B cell (primary cell): ENCODE measurements at places on chromosomes 6 and 20.

DNA sequence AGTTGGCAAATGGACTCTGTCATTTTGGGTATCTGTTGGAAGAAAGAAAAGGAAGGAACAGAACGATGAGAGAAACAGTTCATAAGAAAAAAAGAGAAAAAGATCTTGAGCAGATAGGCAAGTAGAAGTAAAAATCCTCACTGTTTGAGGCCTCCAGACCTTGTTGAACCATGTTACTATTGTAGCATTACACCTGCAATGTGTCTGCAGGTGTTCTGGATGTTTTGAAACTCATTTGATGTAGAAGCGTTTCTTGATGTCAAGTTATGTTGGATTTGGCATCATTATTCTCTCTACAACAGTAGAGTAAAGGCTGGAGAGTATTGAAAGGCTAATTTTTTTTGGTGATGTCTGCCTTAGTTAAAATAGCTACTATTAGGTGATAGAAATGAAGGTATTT, 108.7 kb downstream of the CARMIL1 start:
- H3K4me1 ChIP-seq, result peaks cover 24% of the 10 kb centered on the region
- no peaks in the 10 kb centered on the region for H3K27me3 ChIP-seq
- peak overlapping the region; percentile 70 for H3K27ac ChIP-seq
- no peak for DNase-seq
- no peak overlapping the region for H3K4me3 ChIP-seq

- no peak overlapping the region for H3K4me3 ChIP-seq
- H3K27ac ChIP-seq, result no peak overlapping the region
- DNase-seq, result no peak
Measured at GRCh38 chr6:131146865-131147264, 11.6 kb downstream of the AKAP7 start.

DNA sequence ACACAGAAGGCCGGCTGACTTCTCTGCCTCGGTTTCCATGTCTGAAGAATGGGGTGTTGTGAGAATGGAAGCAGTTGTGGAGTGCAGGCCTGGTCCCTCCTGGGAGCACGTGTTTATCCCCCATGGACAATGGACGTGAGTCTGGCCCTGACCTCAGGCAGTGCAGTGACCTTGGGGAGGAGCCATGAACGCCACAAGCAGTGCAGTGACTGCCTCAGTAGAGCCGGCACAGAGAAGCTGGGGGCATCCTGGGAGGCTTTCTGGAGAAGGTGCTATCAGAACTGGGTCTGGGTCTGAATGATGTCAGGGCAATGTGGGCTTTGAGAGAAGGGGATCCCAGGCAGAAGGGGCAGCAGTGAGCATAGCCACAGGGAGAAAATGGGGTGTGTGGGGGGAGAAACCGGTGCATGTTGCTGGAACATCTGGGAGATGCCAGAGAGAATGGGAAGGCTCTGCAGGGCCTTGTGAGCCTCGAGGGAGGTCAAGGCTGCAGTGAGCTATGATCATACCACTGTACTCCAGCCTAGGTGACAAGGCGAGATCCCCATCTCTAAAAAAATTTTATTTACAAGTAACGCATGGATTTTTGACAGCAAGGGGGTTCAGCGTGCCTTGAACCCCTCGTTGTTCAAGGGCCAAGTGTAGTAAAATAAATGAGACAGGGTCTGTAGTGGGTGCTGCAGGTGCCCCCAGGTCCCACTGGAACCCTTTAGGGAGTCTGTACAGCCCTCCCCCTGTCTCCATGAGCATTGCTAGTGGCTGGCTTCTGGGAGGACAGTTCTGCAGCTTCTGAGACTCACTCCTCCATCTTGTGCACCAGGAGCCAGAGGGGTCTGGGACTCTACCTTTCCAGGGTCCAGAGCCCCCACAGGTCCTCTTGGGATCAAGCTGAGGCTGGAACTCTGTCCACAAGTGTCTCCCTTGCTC, 27.0 kb upstream of the ZBP1 start:
- H3K36me3 ChIP-seq, result no peaks in the 10 kb centered on the region
- H3K4me1 ChIP-seq, result no peaks in the 10 kb centered on the region
- H3K4me3 ChIP-seq, result no peak overlapping the region
- DNase-seq, result no peak

DNA sequence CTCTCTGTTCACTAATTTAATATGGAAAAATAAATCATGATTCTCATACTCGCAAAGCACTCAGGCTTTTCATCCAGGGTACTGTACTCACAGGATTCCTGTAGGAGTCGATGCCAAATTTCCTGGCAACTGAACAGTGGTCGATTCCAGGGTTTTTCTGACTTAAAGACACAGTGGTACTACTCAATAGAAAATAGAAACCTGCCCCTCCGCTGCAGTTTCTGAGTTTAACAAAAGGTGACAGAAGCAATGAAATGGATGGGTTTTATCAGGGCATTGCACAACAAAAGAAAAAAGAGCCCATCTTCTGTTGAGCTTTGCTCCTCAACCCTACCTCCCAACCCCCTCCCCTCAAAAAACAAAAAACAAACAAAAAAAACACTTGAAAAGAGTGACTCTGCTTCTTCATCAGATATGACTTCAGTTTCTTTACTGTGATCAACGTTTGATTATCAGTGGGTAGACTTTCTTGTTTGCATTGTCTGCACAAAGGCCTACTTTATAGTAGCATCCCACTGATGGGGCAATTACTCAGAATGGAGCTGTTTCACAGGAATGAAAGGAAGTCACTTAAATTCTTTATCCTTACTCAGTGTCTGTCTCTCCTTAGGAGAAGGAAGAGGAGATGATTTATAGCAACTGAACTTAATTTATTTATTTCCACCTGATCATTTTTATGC, 96.2 kb upstream of the FOXO3 start:
- no peaks in the 10 kb centered on the region for H3K36me3 ChIP-seq
- DNase-seq, result no peak
- no peak overlapping the region for H3K27ac ChIP-seq
